AG08396 (cell line): ENCODE measurements at places on chromosomes 13 and 19.

- DNase-seq, result peak; percentile 93
Observed at GRCh38 chr19:41957838-41958366, 1.2 kb downstream of the RABAC1 start.

GRCh38 chr13:40221460-40222201 is 444.8 kb downstream of the FOXO1 start:
- no peak for DNase-seq

- DNase-seq, result no peak
Observed at GRCh38 chr13:76971215-76971614, 20.7 kb upstream of the CLN5 start.

DNA sequence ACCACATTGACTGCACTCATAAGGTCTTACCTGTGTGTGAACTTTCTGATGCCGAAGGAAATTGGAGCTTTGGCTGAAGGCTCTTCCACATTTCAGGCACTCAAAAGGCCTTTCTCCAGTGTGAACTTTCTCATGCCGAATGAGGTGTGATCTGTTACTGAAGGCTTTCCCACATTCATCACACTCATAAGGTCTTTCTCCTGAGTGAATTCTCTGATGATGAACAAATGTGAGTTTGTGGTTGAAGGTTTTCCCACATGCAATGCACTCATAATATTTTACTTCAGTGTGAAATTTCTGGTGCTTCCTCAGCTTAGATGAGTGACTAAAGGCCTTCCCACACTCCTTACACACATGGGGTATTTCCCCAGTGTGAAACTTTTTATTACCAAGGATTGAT is 5.7 kb downstream of the ZNF132 start:
- no peak for DNase-seq

- DNase-seq, result no peak
Observed at GRCh38 chr13:34421858-34422475, 520.1 kb upstream of the NBEA start.

GRCh38 chr13:74067818-74068217 is 66.4 kb downstream of the KLF12 start:
- no peak for DNase-seq

DNA sequence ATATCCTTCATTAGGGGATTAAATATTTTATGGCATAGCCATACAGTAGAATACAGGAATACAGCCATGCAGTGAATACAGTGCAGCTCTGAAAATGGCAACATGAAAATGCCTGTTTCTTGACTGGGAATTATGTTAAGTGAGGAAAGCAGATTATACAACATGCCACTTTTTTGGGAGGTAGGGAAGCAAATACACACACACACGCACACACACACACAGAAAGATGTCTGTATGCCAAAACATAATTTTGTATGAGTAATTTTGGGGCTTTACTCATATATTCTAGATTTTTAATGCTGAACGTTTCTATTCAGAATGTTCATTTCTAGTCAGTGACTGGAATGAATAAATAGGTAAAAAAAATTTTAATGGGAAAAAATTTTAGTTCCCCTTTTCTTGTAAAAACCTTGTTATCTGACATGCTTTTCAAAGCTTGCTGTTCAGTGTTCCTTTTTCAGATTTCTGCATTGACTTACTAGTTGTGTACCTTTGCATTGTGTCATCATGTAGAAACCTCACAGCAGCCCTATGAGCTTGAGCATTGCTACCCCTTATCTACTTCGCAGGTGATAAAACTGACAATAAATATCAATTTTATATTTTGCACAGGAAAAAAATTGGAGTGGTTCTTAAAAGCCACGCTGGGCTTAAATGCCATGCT is 7.8 kb downstream of the GPR183 start:
- DNase-seq, result no peak

GRCh38 chr13:77729502-77730221 is 32.2 kb downstream of the SLAIN1 start:
- DNase-seq, result no peak

DNA sequence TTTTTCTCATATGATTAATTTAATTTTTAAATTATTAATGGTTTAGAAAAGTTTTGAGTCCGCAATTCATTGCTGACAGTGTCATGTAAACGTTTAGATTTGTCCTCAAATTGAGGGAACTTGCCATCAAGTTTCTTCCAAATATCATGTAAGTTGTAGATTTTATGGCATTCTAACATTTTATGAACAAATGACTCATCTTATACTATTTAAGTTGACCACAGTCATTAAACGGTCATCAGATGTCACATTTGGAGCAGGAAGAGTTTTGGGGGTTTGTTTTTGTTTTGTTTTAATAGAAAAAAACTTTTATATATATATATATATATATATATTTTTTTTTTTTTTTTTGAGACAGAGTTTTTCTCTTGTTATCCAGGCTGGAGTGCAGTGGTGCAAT is 4.3 kb downstream of the ZNF114 start:
- peak; percentile 19 for DNase-seq

DNA sequence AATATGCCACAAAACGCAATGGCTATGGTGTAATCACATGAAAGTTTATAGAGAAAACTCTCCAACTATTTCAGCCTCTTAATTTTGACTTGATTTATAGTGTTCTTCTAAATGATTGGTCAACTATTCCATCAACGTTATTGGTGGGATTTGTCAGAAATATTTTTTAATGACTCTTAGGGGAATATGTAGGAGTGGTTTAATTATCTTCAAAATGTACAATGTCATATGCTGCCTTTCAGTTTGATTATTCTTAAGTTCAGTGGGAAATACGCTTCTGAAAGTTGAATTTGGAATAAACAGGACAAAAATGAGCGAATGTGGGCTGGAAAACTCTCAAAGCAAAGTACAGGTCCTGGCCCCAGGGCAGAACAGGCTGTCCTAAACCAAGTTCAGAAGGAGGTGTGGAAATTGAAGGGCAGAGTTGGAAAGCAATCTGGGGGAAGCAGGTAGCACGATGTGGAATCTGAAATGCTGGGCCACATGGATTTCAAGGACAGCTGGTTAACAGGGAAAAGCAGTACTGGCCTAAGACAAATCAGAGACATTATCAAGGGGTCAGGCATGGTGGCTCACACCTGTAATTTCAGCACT is 60.8 kb upstream of the MYCBP2 start:
- no peak for DNase-seq

GRCh38 chr19:45104658-45105349 is 11.8 kb downstream of the PPP1R37 start:
- DNase-seq, result no peak

DNA sequence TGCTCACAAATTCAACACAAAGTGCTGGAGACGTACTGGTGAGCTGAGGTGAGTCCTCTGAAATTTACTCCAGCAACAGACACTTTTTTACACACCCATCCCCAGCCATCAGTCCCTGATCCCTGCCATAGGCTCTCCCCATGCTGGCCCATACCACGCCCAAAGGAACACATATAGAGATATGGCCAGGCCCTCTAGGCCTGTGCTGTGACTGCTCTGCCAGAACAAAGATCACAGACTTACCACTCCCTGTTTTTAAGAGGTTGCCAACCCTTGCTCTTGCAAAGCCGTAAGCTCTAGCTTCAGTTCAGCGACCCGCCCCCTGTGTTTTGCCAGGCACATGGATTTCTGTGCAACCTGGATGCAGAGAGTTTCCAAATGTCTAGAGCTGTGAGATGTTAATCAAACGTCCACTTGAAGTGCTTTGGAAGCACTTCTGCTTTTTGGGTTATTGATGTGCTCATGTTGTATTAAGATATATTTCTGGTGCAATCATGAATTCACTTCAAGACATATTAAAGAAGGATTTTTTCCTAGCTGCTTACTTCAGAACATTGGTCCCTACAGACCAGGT is 59.7 kb downstream of the DLEU7 start:
- DNase-seq, result no peak

- DNase-seq, result peak; percentile 36
Observed at GRCh38 chr19:10219678-10220077, 11.5 kb downstream of the S1PR2 start.

GRCh38 chr13:45575146-45575829 is 40.3 kb downstream of the ERICH6B start:
- no peak for DNase-seq

DNA sequence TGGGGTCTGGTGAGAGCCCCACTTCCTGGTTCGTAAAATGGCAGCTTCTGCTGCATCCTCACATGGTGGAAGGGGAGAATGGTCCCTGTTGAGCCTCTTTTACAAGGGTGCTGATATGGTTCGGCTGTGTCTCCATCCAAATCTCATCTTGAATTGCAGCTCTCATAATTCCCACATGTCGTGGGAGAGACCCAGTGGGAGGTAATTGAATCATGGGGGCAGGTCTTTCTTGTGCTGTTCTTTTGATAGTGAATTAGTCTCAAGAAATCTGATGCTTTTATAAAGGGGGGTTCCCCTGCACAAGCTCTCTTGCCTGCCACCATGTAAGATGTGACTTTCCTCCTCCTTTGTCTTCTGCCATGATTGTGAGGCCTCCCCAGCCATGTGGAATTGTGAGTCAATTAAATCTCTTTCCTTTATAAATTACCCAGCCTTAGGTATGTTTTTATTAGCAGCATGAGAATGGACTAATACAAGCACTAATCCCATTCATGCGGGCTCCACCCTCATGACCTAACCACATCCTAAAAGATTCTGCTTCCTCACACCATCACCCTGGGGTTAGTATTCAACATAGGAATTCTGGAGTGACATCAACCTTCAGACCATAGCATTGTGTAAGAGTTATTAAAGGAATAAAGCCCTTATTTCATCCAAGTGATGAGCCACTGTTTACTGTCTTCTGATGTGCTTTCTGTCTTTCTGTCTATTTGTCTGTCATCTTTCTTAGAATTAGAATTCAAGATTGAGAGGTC is 159.0 kb upstream of the IRS2 start:
- DNase-seq, result peak; percentile 38

DNA sequence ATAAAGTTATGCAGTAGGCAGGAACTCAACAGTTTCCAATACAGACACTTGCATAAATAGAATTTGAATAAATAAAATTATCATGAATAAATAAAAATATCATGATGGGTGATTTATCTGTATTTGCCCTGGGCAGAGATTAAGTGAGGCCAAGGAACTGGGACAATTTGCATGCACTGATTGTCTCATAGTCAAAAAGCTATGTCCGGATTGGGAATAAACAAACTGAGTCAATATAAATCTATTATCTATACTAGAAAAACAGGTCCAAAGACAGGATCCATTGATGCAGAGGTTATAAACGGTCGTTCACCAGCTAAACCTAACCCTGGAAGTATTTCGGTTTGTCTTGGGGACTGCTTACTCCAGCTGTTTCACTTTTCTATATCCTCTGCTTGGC is 26.2 kb upstream of the FBXL3 start:
- DNase-seq, result no peak

- no peak for DNase-seq
Observed at GRCh38 chr19:5154799-5155426, 185.7 kb downstream of the PTPRS start.

DNA sequence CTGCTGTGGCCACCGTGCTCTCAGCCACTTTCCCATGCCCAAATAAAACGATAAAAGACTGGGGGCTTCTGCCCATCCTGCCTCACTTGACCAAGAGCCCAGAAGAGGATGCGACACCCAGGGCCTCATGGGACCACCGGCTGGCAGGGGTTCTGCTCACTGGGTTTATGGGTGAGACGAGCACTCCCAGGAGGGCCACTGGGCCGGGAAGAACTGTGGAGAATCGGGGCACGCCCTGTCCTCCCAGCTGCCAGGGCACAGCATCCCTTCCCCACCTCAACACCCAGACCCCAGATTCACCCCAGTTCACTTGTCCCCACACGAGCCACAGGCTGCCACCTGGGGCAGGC is 4.7 kb upstream of the F10 start:
- no peak for DNase-seq

GRCh38 chr19:821231-821824 is 427 bp downstream of the PLPPR3 start:
- DNase-seq, result peak; percentile 54

- DNase-seq, result peak; percentile 98
Observed at GRCh38 chr19:8342684-8343482, at the start of gene KANK3. TSS of gene KANK3 (minus strand) at chr19:8343262. CDS start at chr19:8337828, 5,434 bp downstream.

- no peak for DNase-seq
Observed at GRCh38 chr13:42607546-42607945, 33.6 kb downstream of the TNFSF11 start.

DNA sequence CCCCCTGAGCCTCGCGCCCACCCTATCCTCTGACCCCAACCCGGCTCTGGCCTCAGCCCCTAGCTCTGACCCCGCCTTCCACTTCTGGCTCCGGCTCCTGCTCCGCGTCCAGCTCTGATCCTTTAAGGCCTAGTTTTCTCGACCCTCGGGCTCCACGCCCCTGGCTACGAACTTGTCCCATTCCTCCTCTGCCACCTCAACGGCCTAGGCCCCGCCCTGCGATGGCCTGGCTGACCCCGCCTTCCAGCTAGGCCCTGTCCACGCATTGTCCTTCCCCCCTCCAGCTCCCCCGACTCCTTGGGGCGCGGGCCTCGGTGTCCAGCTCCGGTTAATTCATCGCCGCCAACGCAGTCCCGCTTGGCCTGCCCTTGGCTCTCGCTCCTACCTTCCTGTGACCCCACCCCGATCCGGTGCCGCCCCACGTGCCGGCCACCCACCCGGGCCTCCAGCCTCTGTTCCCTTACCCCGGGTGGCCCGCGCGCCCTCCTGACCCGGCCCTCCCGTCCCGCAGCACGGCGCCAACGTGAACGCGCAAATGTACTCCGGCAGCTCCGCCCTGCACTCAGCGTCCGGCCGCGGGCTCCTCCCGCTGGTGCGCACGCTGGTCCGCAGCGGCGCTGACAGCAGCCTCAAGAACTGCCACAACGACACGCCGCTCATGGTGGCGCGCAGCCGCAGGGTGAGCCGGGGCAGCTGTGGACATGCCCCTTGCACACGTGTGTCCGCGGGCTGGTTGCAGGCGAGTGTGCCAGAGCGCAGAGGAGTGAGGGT is 9.4 kb downstream of the BCL3 start:
- peak; percentile 77 for DNase-seq

DNA sequence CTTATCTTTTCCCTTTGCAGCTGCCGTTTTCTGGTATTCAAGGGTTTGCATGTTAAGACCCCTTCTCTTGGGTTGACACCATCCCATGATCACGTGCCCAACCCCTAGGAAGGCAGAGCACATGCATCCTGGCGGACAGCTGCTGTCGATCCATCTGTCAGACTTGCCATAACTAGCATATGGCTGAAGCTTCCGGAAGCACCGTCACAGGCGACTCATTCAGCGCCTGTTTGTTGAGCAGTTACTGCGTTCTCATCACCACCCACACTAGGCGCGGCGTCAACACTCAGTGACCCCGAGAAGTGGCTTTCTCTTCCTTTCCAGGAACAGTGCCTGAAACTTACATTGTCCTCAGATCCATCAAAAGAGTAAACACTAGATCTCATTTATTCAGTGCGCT is 93.6 kb downstream of the SOX1 start:
- no peak for DNase-seq

- no peak for DNase-seq
Observed at GRCh38 chr19:33861950-33862349, 65.3 kb downstream of the KCTD15 start.
